CD4-positive, alpha-beta T cell treated with Interferon gamma for 1 hour (primary cell): ENCODE measurements at places on chromosomes 12 and 14.

GRCh38 chr14:28773861-28774691 is 7.5 kb downstream of the FOXG1 start:
- DNase-seq = no peak

DNA sequence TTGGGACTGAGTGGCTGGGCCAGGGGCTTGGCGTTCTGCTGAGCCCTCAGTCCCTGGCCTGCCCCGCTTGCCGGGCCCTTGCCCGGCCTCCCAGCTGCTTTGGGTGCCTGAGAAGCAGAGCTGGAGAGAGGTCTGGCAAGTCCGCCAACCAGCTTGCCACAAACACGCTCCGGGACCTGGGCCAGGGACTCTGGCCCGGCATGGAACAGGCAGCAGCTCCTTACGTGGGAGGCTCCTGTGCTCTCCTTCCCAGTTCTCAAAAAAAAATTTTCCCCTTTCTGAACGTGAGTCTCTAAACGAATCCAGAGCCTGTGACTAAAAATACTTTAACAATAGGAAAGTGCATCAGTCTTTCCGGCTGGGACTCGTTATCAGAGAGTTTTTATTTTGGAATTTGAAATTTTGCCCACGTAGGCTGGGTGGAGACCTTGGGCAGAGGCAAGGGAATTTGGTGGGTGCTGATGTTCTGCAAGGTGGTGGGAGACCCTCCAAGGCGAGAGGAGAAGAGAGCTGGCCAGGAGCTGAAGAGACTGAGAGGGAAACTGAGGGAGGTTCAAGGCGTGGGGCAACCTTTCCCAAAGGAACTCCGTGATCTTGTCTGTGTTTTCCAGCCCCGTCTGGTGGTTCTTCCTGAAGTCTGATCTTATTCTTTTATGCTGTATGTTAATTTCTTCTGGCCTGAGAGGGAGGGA is 6.8 kb upstream of the NR4A1 start:
- DNase-seq = no peak

DNA sequence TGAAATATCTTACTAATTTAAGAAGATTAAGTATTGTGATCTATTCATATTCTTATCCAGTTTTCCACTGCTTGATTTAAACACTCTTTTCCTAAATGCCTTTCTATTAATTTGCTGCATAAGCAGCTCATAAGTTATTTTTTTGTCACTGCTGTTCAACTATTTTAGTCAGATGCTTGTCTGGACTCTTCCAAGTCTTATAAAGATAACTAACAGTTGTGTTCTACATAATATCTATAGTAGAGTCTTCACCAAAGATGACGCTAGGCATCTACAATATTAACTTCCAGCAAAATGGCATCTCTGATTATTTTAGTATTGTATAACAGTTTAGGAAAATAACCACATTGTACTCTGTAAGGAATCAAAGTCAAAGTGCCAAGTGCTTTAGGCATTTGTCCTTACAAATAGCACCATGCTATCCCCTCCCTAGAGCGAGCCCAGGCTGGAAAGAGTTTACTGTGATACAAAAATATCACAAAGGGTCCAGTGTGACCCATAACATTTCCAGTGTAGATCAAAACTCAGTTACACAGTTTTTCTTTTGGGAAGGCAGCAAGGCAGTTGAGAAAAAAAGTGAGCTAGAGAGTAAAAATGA is 98.2 kb downstream of the DENND5B start:
- DNase-seq = no peak

- DNase-seq = peak; percentile 14
Observed at GRCh38 chr14:22850944-22851764, 14.8 kb downstream of the MMP14 start.

GRCh38 chr12:13208533-13209435 is 12.3 kb downstream of the EMP1 start:
- no peak for DNase-seq

DNA sequence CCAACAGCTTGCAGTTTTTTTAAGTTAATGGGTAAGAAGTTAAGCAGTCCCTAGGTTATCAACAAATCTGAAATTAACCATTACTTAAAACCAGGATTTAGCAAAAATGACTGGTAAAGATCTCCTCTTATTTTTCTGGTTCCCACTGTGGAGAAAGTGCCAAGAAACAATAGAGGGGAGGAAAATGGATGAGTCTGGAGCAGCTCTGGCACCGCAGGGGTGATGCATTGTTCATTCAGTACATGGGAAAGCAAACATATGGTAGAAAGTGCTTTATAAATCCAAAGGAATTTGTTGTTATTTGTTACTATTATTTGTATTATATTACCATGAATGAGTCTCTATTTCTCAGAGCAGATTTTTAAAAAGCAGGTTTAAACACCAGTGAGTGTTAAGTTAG is 92.2 kb downstream of the DYRK2 start:
- DNase-seq = no peak

GRCh38 chr12:694734-695503 is 31.7 kb upstream of the NINJ2 start:
- no peak for DNase-seq

DNA sequence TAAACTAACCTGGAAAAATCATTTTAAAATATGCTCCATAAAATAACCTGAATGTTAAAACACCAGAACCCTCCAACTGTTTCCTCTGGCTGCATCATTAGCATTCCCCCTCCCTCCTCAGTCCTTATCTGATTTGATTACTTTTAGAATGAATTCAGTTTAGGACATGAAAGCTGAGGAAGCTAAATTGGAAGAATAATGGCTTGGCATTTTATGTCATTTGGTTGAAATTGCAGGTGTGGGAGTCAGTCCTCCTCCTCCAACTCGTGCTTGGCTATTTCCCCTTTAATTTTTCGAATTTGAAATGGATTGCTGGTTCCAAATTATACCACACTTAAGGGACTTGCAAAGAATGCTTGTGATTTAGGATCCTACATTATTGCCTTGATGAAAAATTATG is 473.0 kb upstream of the STXBP6 start:
- no peak for DNase-seq

GRCh38 chr14:79749065-79749464 is 462.2 kb downstream of the DIO2 start:
- DNase-seq = no peak

GRCh38 chr12:54160089-54160488 is 28.7 kb downstream of the SMUG1 start:
- no peak for DNase-seq

DNA sequence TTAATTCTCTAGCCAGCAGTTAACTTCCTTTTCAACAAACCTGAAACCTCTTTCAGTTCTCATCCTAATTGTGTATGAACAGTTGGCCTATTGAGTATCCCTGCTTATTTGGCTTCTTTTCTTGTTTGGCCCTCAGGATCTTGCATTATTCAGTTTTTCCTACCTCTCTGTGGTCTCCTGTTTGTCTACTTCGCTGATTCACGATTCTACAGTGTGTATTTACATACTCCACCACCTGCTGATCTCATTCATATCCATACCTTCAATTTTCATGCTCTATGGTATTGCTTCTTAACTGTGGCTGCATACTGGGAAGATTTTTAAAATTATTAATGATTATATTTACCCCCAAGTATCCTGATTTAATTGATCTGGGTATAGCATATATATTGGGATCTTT is 56.4 kb downstream of the RASSF9 start:
- DNase-seq = no peak

DNA sequence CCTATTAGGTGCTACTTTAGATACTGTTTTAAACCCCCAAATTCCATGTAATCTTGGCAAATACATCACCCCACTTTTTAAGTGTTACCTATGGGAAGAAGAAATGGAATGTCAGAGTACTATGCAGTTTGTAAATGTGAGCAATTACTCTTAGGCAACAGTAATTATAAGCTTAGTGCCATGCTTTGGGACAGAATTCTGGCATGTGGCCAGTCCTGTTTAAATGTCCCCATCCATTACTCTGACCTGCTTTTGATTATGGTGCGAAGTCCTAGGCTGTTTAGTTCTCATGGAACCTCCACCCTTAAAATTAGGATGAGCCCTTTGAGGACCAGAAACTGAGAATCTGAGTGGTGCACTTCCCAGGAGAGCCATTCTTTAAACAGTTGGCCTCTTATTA is 321.4 kb upstream of the RGS6 start:
- DNase-seq = no peak
